ENCODE measurements at places on chromosomes 16 and 17.
A peak's percentile ranks its signal among the peaks of the same experiment; 100 is the strongest.

DNA sequence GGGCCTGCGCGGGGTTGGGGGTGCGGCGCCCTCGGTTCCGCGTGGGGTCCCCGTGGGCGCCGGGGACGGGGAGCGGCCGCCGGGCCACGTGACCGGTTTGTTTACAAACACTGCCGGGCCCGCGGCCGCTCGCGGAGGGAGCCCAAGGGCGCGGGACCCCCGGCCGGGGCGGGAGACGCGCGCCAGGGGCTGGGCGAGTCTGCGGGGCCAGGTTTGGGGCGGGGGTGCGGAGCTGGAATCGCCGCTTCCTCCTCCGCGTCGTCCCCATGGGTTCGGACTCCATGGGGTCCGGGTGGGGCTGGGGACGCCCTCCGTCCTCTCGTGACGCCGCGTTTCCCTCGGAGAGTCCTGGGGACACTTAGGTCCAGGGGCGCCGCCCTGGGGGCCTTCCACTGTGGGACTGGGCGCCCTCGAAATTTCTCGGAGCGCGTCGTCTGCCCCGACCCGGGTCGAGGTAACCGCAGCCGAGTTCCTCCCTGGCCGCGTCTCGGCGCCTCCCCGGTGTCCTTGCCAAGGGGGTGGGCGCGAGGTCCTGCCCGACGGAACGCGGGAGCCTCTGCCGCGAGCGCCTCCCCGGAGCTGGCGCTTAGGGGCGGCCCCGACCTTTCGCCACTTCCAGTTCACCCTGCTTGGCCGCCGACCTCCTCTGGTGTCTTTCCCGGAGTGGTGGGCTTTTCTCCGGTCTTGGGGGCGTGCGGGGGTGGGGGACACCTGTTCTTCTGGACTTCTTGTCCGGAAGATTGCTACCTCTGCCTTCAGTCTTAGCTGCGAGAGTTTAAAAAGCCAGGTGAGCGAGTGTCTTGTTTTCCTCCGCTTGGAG is 684 bp downstream of the YPEL2 start:
- DNase-seq = peak; percentile 47

GRCh38 chr17:40561871-40562611 is 3.2 kb downstream of the CCR7 start:
- peak; percentile 74 for DNase-seq

GRCh38 chr17:79171188-79171587 is 96.6 kb downstream of the ENGASE start:
- no peak for DNase-seq

- no peak for DNase-seq
Observed at GRCh38 chr16:79659344-79659743, 58.8 kb upstream of the MAF start.

DNA sequence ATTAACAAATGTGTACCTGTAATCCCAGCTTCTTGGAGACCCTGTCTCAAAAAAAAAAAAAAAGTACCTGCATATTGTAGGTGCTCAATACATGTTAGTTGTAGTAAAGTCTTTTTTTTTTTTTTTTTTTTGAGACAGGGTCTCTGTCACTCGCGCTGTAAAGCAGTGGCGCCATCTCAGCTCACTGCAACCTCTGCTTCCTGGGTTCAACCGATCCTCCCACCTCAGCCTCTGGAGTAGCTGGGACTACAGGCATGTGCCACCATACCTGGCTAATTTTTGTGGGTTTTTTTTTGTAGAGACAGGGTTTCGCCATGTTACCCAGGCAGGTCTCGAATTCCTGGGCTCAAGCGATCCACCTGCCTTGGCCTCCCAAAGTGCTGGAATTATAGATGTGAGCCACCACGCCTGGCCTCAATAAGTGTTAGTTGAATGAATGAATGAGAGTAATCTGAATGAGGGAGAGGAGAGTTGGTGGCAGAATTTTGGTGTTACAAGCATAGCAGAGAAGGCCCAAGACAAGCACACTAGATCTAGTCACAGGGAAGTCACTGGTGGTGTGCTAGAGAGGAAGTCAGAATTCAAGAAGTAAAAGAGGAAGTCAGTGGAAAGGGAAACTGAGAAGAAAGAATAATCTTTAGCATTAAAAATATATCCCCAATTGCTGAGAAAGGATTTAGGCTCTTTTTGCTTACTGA is 9.4 kb upstream of the MYL4 start:
- DNase-seq = no peak

DNA sequence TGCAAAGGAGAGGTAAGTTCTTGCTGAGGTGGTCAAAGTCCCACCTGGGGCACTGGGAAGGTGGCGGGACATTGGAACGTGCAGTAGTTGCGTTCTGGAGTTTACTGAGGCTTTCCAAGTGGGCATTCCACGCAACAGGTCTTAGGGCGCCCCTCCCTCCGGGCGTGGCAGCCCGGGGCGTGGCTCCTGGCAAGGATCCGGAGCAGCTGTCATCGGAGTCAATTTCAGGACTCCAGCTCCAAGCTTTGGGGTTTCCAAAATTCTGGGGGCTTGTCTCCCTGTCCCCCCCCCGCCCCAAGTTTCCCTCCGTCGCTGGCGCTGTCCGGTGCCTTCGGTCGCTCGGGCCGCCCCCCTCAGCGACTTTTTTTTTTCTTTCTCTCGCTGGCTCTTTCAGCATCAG is 43.1 kb upstream of the AMZ2 start:
- peak; percentile 52 for DNase-seq

DNA sequence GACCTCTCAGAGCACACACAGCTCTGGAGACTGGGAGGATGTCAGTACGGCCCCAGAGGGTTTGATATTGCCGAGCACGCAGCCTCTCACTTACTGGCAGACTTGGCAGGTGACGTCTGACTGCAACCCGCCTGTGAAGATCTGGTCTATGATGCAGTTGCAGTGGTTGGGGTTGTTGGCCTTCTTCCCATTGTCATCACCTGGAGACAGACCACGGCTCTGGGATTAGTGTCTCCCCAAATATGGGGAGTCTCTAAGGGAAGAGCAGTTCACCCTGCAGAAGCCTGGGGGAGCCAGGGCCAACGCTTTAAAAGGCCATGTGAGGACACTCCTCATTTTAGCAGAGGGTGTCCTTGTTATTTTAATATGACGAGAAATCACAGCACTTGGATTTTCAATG is 30.1 kb downstream of the USP22 start:
- no peak for DNase-seq

All from stimulated activated CD8-positive, alpha-beta memory T cell treated with anti-CD3 and anti-CD28 coated beads, Interleukin-4, amount 100 ng/mL, for 48 hours (primary cell).